ENCODE measurements at places on chromosomes 13 and 19.

DNA sequence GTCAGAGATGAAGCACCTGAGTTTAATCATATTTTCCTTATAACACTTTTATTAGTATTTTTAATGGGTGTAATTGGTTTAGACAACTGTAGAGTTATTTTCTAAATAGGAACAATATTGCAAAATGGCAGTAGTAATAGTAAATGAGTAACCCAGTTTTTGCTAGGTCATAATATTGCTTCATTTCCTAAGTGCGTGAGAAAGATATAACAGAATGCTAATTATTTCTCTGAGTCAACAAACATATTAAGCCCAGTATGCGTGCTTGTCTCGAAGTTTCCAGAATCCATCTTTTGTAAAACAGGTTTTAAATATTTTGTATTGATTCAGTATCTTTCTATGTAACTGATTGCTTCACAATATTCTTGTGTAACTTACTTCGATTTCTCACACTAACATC, 315.3 kb downstream of the MYO16 start:
- no peaks in the 10 kb centered on the region for H3K4me1 ChIP-seq
- H3K4me3 ChIP-seq: no peak overlapping the region
- no peaks in the 10 kb centered on the region for H3K36me3 ChIP-seq
- no peaks in the 10 kb centered on the region for H3K27me3 ChIP-seq

GRCh38 chr13:46778890-46779289, 18.1 kb downstream of the ESD start:
- H3K27me3 ChIP-seq: no peaks in the 10 kb centered on the region
- H3K4me1 ChIP-seq: no peaks in the 10 kb centered on the region
- no peak overlapping the region for H3K4me3 ChIP-seq

DNA sequence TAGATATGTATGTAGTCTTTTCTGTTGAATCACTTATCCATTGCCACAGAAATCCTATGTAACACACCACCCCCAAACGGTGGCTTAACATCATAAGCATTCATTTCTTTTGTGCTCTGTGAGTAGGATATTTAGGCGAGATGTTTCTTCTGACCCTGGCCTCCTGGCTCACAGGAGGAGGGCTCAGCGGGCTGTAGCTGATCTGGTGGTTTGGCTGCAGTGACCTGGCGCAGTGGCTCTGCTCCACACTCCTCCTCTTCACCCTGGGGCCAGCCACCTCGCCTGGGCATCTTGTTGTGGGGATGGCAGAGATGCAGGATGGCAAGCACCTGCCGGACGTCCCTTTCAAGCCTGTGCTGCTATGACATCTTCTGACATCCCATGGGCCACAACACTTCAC, 147.1 kb upstream of the IRS2 start:
- no peak overlapping the region for H3K27ac ChIP-seq
- H3K36me3 ChIP-seq: no peaks in the 10 kb centered on the region

GRCh38 chr13:111359237-111359915, 38.9 kb downstream of the TEX29 start:
- no peaks in the 10 kb centered on the region for H3K36me3 ChIP-seq
- DNase-seq: no peak
- no peak overlapping the region for H3K4me3 ChIP-seq
- H3K27me3 ChIP-seq: no peaks in the 10 kb centered on the region

DNA sequence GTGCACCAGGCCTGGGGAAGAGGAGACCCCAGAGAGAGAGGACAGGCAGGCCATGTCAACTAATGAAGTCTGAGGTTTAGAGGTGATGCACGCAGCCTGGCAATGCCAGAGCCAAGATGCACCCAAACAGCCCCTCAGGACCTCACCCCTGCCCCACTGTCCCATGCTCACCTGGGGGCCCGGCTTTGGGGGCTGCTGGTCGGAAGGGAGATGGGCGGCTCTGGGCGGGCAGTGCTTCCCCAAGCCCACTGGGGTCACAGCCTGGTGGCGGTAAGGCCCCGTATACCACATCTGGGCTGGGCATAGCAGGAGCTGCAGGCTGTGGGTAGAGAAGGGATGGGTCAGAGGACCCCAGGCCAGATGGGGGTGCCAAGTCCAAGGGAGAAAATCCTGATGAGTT, 8.6 kb upstream of the TMEM161A start:
- no peak overlapping the region for H3K27ac ChIP-seq
- DNase-seq: no peak
- peaks cover 13% of the 10 kb centered on the region for H3K4me1 ChIP-seq

GRCh38 chr13:48741377-48741776, 87.6 kb downstream of the CYSLTR2 start:
- no peaks in the 10 kb centered on the region for H3K36me3 ChIP-seq
- no peaks in the 10 kb centered on the region for H3K4me1 ChIP-seq
- no peak for DNase-seq
- H3K4me3 ChIP-seq: no peak overlapping the region
- H3K27ac ChIP-seq: no peak overlapping the region

All from naive B cell (primary cell).